Activated T-helper 17 cell treated with anti-CD3 and anti-CD28 coated beads, Interleukin-2, amount 50 U/mL, for 72 hours (primary cell): ENCODE measurements at places on chromosomes 4 and X. TPM values are rescaled to one million over a fixed set of nuclear protein-coding genes. Genes with fewer than 3 reads are reported as not detected.

- ATAC-seq: no peak
Measured at GRCh38 chrX:15349046-15349445, 13.7 kb upstream of the PIGA start.

The ARMCX1 gene
- total RNA-seq: 0.95 TPM

DNA sequence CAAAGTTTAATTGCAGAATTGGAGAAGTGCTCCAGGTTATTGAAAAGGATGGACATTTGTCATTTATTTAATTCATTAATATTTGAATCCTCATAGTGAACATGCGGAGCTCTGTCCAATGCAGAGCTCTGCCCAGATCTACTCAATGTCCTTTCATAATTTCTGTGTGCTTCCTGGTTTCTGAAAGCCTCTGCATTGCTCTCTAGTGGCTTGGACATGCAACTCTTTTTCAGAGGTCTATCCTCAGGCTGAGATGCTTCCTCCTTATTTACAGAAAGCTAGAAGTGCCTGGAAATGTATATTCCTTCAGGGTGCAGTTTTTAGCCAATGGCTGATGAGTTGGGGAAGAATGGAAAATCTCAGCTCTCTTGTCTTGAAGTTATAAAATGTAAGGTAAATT is 786.1 kb upstream of the AADAT start:
- ATAC-seq: no peak

DNA sequence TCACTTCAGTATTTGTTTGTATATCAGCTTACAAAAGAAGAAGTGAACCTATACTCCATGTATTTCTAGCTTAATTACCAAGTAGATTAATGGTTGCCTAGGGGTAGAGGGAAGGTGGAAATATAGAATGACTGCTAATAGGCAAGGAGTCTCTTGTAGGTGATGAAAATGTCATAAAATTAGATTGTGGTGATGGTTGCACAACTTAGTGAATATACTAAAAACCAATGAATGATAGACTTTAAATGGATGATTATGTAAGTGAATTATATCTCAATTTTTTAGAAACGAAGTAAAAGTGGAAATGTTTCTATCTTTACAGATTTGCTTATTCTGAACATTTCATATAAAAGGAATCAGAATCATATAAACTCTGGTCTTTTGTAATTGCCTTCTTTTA is 165.5 kb downstream of the AWAT2 start:
- no peak for ATAC-seq

- ATAC-seq: no peak
Measured at GRCh38 chr4:106371161-106371560, 2.6 kb upstream of the GIMD1 start.

DNA sequence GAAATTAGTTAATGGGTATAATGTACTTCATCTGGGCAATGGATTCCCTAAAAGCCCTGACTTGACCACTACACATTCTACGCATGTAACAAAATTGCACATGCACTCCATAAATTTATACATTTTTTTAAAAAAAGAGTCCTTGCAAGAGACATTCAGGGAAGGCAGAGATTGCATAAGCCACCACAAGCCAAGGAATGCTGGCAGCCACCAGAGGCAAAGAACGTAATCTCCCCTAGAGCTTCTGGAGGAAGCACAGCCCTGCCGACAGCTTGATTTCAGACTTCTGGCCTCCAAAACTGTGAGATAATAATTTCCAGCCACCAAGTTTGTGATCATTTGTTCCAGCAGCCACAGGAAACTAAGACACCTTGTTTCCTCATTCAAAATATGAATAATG is 185.6 kb upstream of the GALNT7 start:
- no peak for ATAC-seq

- ATAC-seq: no peak
Measured at GRCh38 chrX:110051559-110051958, 48.6 kb downstream of the TMEM164 start.

The IDS gene
- total RNA-seq: 91.4 TPM

The POF1B gene
- 0.24 TPM for total RNA-seq

DNA sequence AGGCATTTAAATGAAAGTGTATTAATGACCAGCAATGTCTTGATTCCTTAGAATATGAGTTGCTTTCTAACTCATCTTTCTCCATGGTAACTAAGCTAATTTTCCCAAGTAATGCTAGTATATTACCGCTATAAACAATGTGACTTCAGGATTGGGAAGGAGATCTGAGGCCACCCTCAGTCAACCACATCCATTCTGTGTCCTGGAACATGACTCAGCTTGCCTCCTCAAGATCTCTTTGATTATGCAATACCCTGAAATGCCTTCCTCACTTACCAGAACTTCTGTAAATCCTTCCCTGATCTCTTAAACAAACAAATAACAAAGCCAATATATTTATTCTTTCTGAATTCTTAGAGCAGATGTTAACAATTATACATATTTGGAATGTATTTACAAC is 1495.5 kb downstream of the PCDH18 start:
- no peak for ATAC-seq
